Stimulated activated CD8-positive, alpha-beta memory T cell treated with anti-CD3 and anti-CD28 coated beads, Interleukin-15, amount 100 ng/mL, for 48 hours (primary cell): ENCODE measurements at places on chromosomes 1 and 21.

- no peak for DNase-seq
These were observed 9.1 kb downstream of the SH3GLB1 start for GRCh38 chr1:86713477-86713876.

DNA sequence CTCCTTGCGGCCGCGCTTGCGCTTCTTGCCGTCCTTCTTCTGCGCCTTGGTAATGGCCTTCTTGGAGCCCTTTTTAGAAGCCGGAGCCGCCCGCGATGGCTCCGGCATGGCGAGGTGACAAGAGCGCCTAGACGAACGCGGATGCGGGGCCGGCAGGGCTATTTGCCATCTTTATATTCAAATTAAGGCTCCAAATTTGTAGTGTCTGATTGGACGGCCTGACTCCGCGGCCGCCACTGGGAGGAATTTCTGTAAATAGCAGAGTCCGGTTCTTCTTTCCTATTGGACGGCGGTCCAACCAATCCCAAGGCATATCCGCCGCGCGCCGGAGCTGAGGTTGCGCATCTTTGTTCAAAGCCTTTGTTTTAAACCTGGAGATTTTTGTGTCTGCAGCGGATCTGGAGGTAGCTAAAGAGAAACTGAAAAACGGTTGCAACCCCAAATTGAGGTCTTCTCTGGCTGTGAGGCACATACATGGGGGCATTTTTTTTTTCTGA lies 22.6 kb upstream of the RNF187 start:
- peak; percentile 81 for DNase-seq

- DNase-seq, result no peak
These were observed 161.2 kb downstream of the HMCN1 start for GRCh38 chr1:185895208-185895900.

DNA sequence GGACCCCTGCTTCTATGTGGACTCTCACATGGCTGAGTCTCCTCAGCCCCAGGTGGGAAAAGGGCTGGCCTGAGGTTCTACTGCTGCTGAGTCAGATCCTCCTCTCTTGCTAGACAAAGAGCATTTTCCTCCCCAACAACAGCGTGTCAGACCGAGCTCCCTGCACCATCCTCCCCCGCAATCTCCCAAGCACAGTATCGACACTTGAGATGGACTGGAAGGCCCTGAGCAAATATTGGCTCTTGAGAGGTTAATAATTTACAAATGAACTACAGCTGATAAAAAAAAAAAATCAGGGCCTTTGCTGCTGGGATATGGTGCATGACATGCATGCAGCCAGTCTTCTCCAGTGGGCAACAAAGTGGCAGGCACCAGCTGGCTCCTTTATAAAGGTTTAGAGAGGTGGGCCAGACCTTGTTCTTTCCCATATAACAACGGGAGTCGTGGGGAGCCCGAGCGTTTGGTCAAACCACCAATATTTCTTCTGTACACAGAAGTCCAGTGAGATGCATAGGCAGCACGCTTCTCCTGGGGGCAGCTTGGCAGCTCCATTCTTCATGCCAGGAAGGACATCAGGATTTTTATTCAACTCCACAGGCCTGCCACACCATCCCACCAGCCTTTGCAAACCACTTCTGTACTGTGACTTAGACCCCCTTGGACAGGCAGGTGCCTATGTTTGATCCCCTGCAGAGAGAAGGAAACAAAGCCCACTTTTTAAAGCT lies 55.4 kb upstream of the CAMK1G start:
- DNase-seq, result no peak

GRCh38 chr1:6819246-6820040 lies 34.2 kb downstream of the CAMTA1 start:
- no peak for DNase-seq
